ENCODE measurements at places on chromosomes 11 and 22.

DNA sequence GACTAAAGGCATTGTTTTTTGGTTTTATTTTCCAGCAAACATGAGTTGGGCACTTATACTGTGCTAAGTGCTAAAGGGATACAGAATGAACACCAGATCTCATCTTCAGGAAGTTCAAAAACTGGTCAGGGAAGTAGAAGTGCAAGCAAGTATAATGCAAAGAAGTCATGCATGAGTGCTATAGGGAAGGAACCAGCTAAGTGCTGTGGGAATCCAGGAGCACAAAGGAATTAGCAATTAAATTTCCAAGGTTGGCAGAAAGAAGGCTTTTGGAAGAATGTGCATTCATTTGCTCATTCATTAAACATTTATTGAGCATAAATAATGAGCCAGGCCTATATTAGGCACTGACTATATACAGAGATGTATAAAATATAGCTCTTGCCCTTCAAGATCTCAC lies 143.7 kb upstream of the ARHGAP42 start:
- no peak for DNase-seq

- DNase-seq: no peak
Measured at GRCh38 chr11:90805172-90805571, 582.3 kb upstream of the CHORDC1 start.

DNA sequence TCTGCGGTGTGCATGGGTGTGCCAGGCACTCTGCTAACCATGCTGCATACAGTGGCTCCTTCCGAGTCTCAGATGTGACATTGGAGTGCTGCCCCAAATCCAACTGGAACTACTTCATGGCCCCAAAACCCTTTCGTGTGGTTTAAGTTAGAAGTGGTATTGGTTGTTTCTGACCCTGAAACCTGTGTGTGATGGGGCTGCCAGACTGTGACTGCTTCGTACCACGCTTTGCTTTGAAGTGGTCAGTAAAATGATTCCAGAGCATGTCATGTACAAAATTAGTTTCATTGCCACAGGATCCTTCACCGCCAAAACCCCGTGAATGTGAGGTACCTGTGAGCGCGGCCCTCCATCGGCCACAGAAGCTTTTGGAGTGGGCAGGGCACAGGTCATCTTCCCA lies 142.2 kb downstream of the WNT7B start:
- no peak for DNase-seq

GRCh38 chr11:6572215-6572614 lies 31.2 kb downstream of the RRP8 start:
- no peak for DNase-seq

GRCh38 chr22:21942407-21943343 lies 10.0 kb downstream of the PPM1F start:
- DNase-seq: no peak

GRCh38 chr11:15695096-15695721 lies 580.5 kb downstream of the INSC start:
- no peak for DNase-seq

- no peak for DNase-seq
Measured at GRCh38 chr11:63277345-63277943, 34.0 kb upstream of the SLC22A25 start.

- DNase-seq: no peak
Measured at GRCh38 chr11:74205181-74205580, 34.1 kb downstream of the PPME1 start.

DNA sequence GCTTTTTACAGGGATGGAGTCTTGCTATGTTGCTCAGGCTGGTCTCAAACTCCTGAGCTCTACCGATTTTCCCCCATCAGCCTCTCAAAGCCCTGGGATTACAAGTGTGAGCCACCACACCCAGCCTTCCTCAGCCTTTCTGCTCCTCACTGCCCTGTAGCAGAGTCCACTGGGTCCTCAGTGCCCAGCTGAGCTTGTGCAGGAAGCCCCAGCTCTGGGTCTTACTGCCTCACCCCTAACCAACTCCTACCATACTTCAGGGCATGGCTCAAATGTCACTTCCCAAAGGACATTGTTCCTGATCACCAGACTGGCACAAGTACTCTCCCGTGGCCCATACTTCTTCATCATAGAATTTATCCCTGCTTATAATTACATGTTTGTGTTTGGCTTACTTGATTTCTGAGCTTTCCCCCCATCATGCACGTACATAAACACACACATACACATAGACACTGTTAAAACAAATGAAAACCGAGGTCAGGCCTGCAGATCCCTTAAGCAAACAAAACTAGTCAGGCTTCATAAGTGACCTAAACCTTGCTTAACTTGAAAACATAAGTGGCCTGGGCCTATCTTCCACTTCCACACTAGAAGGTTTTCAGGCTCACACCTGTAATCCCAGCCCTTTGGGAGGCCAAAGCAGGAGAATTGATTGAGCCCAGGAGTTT lies 14.0 kb upstream of the SLC43A3 start:
- no peak for DNase-seq
